Lung (tissue), 17 donors: ENCODE measurements at places on chromosomes 3 and 15.

DNA sequence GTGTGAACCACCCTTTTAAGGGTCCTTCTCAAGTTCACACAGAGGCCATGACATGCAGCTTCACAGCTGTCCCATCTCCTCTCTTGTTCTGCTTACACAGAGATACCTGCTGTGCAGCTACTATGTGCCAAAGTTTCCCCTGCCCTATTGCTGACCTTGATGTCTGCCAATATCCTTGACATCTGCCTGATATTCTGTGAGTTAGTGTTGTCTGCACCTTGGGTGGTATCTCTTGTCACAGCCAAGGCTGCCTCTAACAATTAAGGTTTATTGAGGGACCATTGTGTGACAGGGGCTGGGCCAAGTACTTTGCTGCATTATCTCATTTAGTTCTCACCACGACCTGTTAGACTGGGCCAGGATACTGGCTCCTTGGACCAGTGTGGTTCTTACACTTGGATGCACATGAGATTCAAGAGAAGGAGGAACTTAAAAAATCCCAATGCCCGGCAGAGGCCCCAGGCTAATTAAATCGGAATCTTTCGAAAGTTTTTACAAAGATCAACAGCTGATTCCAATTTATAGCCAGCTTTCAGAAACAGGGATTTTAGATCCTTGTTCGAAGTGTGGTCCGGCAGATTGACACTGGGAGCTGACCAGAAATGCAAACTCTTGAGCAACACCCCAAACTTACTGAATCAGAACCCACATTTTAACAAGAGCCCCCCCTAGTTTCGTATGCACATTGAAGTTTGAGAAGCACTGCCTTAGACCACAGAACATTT is 178.6 kb downstream of the SATB1 start:
- DNase-seq = no peak

- DNase-seq = no peak
Measured at GRCh38 chr3:44511238-44511566, 33.7 kb upstream of the ZNF445 start.

- peak; percentile 81 for DNase-seq
Measured at GRCh38 chr15:28989239-28989830, 103.6 kb downstream of the APBA2 start.

GRCh38 chr3:55431041-55431440 is 56.1 kb downstream of the WNT5A start:
- DNase-seq = no peak

DNA sequence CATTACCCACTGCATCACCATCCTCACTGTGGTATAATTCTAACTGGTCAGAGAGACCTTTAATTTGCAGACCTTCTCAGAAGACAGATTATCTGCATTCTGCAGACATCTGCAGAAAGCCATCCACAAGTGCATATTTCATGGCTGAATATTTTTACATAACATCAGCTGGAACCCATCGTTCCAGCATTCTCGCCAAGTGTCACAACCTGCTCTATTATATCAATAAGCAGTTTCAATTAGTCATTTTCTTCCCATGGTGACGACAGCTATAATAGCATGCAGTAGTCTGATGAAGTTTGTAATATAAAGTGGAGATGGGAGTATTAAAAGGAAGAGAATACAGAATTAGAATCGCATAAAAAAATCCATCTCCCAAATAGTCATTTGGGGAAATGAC is 334.7 kb downstream of the FHIT start:
- no peak for DNase-seq

DNA sequence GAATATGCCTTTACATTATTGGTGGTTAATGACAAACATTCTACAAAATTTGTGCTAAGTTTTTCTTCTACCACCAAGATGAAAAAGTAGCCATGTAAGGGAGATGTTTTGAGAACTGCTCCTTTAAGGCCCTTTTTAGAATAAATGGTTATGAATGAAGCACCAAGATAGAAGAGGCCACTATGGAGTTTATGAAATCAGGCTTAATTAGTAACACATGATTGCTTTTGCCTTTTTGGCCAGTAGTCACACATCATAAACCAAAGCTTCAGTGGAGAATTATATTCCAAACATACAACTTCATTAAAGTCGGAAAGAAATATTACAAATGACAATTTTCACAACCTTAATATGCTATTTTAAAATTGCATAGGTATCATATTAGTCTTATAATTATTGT is 331.7 kb downstream of the RBMS3 start:
- no peak for DNase-seq

DNA sequence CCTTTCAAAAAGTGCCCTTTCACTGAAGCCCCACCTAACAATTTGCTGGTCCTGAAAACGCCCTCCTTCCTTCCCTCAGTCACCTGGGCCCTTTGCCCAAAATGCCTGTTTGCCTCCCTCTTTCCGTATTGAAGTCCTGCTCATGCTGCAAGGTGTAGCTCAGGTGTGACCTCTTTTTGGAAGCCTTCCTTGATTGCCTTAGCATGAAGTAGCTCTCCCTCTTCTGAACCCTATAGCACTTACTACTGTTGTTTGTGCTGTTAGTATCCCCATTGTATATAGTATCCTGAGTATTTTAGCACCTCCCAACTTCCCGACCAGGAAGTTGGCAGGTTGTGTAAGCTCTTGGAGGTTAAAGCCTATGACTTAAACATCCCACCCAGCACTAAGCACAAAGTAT is 1.7 kb downstream of the PLS1 start:
- DNase-seq = no peak

DNA sequence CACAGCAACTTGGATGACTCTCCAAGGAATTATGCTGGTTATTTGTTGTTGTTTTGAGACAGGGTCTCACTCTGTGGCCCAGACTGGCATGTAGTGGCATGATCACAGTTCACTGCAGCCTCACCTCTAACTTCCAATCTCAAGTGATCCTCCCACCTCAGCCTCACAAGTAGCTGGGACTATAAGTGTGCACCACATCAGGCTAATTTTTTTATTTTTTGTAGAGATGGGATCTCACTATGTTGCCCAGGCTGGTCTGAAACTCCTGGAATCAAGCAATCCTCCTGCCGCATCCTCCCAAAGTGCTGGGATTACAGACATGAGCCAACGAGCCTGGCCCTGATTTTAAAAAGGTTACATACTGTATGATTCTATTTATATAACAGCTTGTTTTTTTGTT is 63.0 kb downstream of the RBPMS2 start:
- no peak for DNase-seq

DNA sequence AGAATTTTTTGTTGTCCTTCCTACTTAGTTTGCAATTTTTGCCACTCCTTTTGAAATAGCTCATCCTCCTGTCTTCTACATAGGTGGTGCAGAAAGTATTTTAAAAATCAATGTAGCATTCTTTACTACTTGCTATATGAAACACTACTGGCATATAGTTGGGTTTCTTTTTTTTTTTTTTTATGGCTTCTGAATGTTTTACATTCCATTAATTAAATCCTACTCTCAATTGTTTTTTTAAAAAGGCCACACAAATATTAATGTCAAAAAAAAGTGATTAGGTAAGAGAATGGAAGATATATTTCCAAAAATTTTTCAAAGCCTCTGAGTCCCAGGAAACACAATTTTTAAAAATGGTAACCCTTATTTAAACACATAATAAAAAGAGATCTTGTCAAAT is 262.6 kb downstream of the MAGI1 start:
- no peak for DNase-seq

DNA sequence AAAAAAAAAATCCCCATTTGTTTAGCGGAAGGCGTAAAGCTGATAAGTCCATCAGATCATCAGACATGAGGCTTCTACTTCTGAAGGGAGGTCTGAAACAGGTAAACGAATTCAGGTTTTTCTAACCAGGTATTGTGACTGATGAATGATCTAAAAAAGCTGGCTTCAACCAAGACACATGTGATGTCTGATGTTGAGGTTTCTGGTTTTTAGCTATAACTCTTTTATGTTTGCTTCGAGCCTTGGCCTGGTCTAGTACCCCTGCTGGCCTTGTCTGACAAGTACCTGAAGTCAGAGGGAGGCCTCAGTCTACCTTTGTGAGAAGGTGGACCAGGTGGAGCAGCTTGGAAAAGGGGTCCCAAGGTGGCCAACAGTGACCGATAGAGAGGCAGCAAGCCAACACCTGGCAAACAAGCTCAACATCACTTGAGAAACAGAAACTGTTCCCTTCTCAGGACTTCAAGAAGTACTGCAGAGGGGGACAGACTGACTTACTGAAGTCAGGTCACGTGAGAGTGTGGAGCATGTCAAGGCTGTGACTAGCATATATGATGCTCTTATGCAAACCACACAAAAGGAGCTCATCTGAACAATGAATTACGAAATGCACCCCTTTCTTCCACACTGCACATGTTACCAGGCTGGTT is 33.0 kb upstream of the CA12 start:
- DNase-seq = no peak

GRCh38 chr3:138397983-138398382 is 36.4 kb upstream of the ESYT3 start:
- no peak for DNase-seq
